Retinal pigment epithelial cell (primary cell): ENCODE measurements at places on chromosomes 4 and X.

GRCh38 chrX:46628460-46629371 lies 55.2 kb downstream of the CHST7 start:
- no peak for DNase-seq

DNA sequence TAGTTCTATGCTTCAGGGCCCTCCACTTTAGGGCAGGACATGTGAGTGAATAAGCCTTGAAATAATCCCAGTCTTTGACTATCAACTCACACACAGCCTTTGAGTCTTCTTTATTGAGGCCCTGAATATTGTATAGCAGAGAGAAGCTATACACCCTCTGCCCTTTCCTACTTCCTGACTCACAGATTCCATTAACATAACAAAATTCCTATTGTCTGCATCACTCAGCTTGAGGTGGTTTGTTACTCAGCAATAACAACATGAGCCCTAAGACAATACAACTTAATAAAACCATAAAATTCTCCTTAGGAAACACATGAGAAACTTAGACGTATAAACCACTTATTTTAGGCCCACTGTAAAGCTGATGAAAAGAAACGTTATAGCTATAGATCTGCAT lies 680.3 kb upstream of the DIAPH2 start:
- peak; percentile 13 for DNase-seq

DNA sequence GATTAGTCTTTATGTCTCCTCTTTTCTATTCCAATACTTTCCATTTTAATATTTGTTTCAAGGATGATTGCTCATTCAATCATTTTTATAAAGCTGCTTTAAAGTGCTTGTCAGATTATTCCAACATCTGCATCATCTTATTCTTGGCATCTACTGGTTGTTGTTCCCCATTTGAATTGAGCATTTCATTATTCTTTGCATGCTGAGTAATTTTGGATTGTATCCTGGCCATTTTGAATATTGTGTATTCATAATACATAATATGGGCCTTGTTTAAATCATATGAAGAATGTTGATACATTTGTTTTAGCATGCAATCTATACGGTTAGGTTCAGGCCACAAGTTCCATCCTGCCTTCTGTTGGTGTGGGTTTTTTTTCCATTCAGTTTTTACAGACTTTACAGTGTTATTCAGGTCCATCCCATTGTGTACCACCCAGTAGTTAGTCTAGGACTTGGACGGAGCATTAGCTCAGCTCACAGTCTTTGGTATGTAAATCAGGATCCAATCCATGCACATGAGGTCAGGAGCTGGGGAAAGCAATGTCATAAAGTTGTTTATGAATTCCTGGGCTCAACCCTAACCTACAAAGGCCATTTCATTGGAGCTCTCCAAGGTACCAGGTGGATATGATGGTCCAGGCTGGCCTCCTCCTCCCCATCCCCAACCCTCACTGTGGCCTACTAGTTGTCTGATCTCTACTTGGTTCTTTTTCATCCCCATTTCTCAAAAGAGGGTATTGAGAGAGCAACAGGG lies 20.3 kb downstream of the RGN start:
- DNase-seq: no peak

DNA sequence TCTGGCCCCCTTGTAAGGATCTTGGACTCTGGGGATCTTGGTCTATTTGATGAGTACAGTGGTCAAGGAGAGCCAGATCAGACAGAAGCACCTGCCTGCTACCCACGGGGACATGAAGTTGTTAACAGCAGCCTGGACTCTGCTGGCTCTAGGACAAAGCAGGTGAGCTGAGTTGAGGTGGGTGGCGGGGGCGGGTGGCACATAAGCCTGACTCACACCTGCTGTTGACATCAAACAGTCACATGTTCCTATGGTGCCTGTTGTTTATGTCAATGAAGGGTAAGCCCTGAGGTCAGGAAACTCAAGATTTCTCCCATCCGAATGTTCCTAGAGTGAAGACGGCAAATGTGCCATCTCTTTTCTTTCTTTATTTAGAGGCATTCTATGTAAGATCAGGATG lies 50.1 kb upstream of the CLNK start:
- no peak for DNase-seq

DNA sequence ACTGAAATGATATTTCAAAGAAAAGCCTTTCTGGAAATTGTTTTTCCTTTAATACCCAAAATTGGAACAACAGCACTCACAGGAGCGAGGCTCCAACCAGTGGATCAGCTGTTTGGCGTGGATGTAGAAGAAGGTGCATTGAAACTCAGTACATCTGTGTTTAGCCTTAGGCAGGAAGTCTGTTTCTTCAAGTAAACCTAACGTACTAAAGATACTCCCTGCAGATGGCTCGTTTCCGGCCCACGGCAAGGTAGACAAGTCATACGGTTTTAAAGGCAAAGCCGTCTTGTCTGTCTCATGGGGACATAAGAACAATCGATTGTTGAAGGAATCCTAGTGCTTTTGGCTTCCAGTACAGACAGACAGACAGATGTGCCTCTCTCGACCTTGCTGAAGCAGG lies 50.0 kb upstream of the CLCN4 start:
- no peak for DNase-seq

- DNase-seq: no peak
Observed at GRCh38 chr4:8467016-8467415, 26.4 kb downstream of the TRMT44 start.

GRCh38 chrX:19836337-19836736 lies 51.1 kb downstream of the SH3KBP1 start:
- no peak for DNase-seq

DNA sequence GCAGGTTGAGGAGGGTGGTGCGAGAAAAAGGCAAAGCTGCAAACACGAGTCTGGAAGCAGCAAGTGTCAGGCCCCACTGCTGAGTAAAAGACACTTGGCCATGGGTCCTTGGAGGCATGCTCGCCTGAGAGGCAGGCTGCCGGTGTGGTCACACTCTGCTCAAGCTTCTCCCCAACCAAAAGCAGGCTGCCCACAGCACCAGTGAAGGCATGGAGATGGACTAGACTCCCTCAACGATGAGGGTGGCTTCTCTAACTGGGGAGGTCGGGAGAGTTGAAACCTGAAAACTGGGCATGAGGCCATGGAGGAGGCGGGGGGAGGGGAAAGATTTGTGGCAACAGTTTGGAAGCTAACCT lies 86.5 kb downstream of the ATG4A start:
- DNase-seq: no peak

DNA sequence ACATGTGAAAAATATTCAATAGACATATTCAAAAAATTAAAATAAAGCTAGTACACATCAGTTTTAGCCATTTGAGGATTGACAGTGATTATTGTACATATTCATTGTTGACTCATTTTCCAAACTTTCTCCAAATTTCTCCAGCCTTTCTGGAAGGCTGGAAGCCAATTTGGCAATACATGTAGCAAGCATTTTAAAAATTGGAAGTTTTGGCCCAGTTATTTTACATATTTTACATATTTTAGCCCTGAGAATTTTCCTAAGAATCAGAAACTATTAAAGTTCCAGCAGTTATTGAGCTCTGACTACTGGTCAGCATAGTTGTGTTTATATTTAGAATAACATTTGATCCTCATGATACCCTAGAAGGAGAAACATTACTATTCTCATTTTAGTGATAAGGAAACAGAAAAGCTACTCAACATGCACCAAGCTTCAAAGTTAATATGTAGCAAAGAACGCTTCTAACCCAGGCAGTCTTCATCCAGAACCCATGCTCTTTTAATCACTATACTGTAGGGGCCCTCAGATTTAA lies 3.2 kb downstream of the CABS1 start:
- no peak for DNase-seq

- DNase-seq: no peak
Observed at GRCh38 chr4:53619431-53619830, 28.1 kb upstream of the LNX1 start.

- no peak for DNase-seq
Observed at GRCh38 chrX:24426340-24426913, 38.7 kb upstream of the PDK3 start.

DNA sequence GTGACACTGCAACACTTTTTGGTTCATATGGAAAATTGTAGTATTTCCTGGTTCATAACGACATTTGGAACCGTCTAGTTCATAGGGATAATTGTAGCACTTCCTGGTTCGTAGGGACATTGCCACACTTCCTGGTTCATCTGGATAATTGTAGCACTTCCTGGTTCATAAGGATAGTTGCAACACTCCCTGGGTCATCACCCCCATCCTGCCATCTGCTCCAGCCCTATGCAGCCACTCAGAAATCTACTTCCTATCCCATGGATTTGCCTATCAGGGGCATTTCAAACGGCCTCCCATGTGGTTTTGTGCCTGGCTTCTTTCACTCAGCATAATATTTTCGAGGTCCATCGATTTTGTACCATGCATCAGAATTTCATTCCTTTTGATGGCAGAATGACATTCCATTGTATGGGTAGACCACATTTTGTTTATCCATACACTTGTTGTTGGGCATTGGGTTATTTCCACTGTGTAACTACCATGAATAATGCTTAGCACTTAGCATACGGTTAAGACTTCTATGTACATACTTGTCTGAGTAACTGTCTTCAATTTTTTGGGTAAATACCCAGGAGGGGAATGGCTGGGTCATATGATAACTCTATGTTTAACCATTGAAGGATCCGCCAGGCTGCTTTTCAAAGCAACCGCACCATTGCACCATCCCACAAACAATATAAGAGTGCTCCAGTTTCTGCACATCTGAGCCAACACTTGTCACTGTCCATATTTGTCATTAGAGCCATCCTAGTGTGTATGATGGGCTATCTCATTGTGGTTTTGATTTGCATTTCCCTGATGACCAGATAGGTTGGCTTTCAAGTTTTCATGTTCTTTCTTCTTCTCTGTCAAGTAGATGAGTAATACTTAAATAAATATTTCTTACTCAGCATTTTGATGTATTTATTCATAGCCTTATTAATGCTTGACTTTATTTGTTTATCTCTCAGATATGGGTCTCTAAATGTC lies 58.3 kb upstream of the CD99 start:
- no peak for DNase-seq

DNA sequence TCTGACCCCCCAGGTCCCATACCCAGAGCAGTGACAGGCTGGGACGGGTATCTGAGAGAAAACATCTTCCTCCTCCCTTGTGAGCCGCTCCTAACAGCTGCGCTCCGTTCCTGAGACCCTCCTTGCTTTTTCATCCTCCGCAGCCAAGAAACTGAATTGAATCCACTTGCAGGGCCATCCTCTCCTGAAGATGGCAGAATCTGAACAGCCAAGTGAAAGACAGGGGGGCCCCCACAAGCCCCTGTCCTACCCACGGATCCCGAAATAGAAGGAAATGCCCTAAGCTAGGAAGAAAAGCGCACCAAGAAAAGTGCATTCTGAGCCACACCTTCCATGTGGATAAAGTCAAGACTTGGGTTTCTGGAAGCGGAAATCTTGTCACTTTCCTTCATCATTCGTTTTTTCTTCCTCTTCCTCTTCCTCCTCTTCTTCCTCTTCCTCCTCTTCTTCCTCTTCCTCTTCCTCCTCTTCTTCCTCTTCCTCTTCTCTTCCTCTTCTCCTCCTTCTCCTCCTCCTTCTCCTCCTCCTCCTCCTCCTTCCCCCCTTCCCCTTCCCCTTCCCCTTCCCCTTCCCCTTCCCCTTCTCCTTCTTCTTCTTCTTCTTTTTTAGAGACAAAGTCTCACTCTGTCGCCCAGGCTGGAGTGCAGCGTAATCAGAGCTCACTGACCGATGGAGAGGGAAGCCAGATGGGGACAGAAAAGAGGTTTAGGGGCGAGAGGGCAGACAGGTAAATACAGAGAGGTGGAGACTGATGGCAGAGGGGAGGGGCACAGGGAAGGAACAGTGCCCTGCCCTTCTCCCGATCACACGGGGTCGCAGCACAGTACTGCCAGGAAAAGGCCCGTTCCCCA lies 86.0 kb upstream of the WWC2 start:
- no peak for DNase-seq

- DNase-seq: no peak
Observed at GRCh38 chr4:70518269-70518668, at the start of gene AMTN. TSS of gene AMTN (plus strand) at chr4:70518569. CDS start at chr4:70518778, 209 bp downstream.

- DNase-seq: no peak
Observed at GRCh38 chrX:28966331-28966730, 379.1 kb downstream of the IL1RAPL1 start.

- no peak for DNase-seq
Observed at GRCh38 chrX:112705726-112706125, 26.0 kb upstream of the LHFPL1 start.

DNA sequence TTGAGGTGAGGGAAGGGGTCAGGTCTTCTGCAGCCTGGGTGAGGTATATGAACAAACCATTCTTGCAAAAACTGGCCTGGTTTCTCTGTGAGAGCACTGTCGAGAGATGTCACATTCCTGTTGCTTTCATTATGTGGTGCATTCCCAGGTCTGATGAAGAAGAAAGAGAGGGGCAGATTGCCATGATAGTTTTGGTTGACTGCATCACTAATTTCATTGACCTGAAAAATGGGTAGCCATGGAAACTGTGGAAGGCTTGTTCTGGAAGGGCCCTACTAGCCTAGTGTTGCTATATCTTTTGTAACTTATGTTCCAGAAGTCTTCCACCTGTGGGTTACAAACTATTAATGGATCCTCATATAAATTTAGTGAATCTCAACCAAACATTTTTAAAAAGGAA lies 32.9 kb upstream of the CYBB start:
- DNase-seq: no peak

- DNase-seq: no peak
Observed at GRCh38 chr4:106343865-106344646, 24.5 kb downstream of the GIMD1 start.

DNA sequence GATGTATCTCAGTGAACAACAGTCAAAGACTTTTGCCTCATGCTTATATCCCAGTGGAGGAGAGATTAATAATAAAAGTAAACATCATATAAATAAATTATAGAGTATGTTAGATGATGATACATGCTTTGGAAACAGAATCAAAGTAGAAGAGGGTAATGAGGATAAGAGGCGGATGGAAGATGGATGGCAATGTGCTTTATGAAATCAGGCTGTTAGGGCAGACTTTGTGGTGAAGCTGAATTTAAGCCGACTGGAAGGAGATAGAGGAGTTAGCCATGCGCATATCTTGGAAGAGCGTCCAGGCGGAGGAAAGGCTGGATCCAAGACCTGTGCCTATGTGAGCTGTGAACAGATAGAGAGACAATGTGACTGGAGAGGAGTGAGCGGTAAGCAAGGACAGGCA lies 74.9 kb upstream of the GUCY1A1 start:
- no peak for DNase-seq

- no peak for DNase-seq
Observed at GRCh38 chr4:26082565-26082964, 168.5 kb downstream of the SMIM20 start.

GRCh38 chr4:109424093-109424841 lies 9.3 kb upstream of the SEC24B start:
- no peak for DNase-seq

- DNase-seq: no peak
Observed at GRCh38 chr4:3520796-3521600, 11.2 kb downstream of the LRPAP1 start.
